Progenitor cell of endocrine pancreas (in vitro differentiated cells): ENCODE measurements at places on chromosomes 5 and 9.
A peak's percentile ranks its signal among the peaks of the same experiment; 100 is the strongest.

DNA sequence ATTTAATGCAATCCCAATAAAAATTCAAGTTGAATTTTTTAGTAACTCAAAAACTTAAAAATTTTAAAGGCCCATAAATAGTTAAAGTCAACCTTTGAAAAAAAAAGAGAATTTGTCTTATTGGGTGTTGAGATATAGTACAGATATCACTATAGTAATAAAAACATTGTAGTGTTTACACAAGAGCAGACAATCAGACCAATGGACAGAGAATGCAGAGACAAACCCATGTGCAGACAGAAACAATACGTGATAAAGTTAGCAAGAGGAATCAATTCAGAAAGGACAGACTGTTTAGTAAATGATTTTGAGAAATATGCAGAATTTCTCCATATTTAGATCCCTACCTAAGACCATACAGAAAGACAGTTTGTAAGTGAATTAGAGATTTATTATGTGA is 33.9 kb downstream of the GOLGA1 start:
- no peak overlapping the region for H3K27ac ChIP-seq
- H3K4me1 ChIP-seq = peaks cover 10% of the 10 kb centered on the region
- peaks cover 24% of the 10 kb centered on the region for H3K36me3 ChIP-seq
- DNase-seq = no peak
- no peak overlapping the region for H3K4me3 ChIP-seq
- no peaks in the 10 kb centered on the region for H3K27me3 ChIP-seq

DNA sequence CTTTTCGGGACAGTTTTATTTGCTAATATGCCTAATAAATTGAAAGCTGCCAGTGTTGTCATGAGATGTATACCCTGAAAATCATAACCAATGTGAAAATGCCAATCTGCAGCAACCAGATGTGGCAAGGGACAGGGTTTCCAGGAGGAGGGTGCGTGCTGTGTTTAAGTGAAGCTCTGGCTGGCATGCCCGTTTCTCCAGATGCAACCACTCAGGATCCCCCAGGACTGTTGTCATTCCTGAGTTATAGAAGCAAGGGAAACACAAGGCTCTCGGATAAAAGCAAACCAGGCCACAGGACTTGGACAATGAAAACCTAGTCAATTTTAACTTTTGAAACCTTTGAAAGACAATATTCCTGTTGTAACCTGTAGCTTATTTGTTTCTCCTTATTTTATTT is 360.2 kb downstream of the SLIT3 start:
- no peak overlapping the region for H3K27ac ChIP-seq
- peaks cover 6% of the 10 kb centered on the region for H3K4me1 ChIP-seq
- H3K27me3 ChIP-seq = peaks cover 4% of the 10 kb centered on the region
- DNase-seq = no peak
- no peaks in the 10 kb centered on the region for H3K36me3 ChIP-seq

GRCh38 chr5:173236531-173237142 is 1.6 kb upstream of the NKX2-5 start:
- H3K36me3 ChIP-seq = peaks cover 1% of the 10 kb centered on the region
- H3K4me3 ChIP-seq = no peak overlapping the region
- no peak for DNase-seq
- peak overlapping the region; percentile 45 for H3K27ac ChIP-seq

DNA sequence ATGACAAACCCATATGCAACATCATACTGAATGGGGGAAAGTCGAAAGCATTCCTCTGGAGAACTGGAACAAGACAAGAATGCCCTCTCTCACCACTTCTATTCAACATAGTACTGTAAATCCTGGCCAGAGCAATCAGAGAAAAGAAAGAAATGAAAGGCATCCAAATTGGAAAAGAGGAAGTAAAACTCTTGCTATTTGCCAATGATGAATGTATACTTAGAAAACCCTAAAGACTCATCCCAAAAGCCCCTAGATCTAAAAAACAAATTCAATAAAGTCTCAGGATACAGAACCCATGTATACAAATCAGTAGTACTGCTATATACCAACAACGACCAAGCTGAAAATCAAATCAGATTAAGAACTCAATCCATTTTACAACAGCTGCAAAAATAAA is 66.9 kb downstream of the SPATA31C2 start:
- no peaks in the 10 kb centered on the region for H3K27me3 ChIP-seq
- H3K4me3 ChIP-seq = no peak overlapping the region
- no peaks in the 10 kb centered on the region for H3K36me3 ChIP-seq
- H3K27ac ChIP-seq = no peak overlapping the region

GRCh38 chr5:111004291-111004690 is 67.2 kb upstream of the TSLP start:
- no peaks in the 10 kb centered on the region for H3K36me3 ChIP-seq
- H3K4me1 ChIP-seq = no peaks in the 10 kb centered on the region
- no peak for DNase-seq
- peaks cover 4% of the 10 kb centered on the region for H3K27me3 ChIP-seq
- H3K4me3 ChIP-seq = no peak overlapping the region

DNA sequence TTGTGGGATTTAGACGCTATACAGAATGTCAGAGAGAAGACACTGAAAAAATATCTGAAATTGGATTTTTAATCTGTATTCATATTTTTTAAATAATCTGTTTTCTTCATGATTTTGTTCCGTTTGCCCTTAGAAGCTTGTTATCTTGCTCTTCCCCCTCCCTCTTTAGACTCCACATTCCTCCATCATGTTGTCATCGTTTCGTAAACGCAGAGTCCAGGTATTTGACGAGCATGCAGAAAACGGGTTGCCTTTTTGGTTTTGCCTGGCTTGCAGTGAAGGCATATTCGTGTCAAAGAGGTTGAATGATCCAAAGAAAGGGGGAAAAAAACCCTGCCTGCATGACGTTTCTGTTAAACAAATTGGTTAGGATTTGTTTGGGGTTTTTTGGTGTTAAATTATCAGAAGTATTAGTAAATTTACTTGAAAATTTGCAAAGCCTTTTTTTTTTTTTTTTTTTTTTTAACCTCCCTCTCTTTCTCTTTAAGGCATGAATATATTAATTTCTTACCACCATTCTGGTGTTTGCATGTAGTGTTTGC is 2.9 kb downstream of the SPTAN1 start:
- H3K4me3 ChIP-seq = no peak overlapping the region
- H3K27me3 ChIP-seq = peaks cover under 1% of the 10 kb centered on the region
- H3K36me3 ChIP-seq = no peaks in the 10 kb centered on the region
- DNase-seq = no peak

DNA sequence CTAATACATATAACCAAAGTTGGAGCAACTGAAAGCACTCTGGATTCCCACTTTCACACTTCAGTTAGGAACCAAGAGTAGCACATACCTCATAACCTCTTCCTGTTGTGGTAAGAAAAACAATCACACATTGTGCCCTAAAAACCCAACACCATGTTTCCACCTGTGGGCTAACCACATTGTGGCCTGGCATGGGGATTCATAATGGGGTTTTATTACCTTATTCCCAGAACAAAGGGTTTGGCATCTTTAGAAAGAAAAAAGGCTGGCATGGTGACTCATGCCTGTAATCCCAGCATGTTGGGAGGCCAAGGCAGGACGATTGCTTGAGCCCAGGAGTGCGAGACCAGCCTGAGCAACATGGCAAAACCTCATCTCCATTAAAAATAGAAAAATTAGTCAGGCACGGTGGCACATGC is 60.6 kb downstream of the HSD17B3 start:
- no peaks in the 10 kb centered on the region for H3K36me3 ChIP-seq
- DNase-seq = no peak
- H3K4me3 ChIP-seq = no peak overlapping the region
- peaks cover 10% of the 10 kb centered on the region for H3K4me1 ChIP-seq
- no peak overlapping the region for H3K27ac ChIP-seq

DNA sequence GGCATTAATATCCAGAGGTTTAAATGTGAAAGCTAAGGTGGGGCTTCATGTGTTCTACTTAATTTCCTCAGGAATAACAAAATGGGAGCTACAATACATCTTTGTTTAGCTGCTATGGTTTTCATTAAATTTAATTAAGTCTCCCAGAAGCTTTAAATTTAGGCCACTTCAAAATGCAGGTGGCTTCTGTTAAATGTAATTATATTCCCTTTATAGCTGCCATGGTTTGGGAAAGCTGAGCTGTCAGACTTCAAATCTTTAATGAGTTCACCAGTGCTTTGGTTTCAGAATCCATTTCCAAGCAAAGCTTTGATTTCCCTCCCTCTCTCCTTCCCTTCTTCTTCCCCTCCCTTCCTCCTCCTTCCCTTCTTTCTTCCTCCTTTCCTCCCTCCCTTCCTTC is 58.4 kb upstream of the FAM170A start:
- no peaks in the 10 kb centered on the region for H3K36me3 ChIP-seq
- no peak overlapping the region for H3K27ac ChIP-seq
- H3K27me3 ChIP-seq = no peaks in the 10 kb centered on the region
- no peak overlapping the region for H3K4me3 ChIP-seq
- DNase-seq = no peak

DNA sequence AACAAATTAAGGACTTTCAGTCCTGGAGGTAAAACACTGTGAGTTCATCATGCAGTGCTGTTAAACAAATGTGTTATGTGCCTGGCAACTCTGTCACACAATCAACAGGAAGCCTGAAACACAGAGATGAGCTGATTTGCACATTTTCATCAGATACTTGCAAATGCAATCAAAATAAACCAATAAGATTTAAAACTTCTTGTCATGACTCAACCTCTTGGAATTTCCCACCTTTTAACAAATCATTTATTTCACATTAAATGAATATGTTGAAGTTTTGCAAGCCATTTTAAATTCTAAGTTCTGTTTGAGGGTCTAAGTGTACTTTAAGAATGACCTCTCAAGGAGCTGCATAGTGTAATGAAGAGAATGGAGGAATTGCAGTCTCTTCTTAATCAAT is 64.4 kb downstream of the ANXA1 start:
- H3K36me3 ChIP-seq = no peaks in the 10 kb centered on the region
- no peak for DNase-seq
- no peaks in the 10 kb centered on the region for H3K4me1 ChIP-seq
- peaks cover 30% of the 10 kb centered on the region for H3K27me3 ChIP-seq
- H3K4me3 ChIP-seq = no peak overlapping the region

DNA sequence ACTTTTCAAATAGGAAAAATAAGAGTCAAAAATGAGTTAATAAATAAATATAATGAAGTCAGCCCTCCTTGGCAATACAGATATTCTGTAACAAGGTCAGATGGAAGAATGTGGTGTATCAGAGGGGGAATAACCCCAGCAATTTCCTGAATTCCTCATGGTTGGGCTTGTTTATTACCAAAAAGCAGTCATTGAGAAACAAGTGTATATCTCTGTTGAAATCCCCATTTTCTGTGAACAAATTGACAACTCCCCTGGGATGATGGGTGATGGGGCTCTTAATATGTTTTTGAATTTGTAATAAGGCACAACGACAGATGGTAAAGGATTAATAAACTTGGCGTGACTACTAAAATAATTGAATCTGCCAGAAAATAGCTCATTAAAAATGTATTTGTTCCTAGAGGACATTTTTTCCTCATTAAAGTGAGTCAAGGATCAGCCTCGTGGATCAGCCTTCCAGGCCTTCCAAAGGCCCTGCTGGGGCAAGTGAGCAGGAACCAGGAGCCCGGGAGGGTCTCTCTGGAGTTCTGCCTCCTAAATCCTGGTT is 34.2 kb downstream of the THBS4 start:
- peaks cover 2% of the 10 kb centered on the region for H3K36me3 ChIP-seq
- peaks cover 2% of the 10 kb centered on the region for H3K4me1 ChIP-seq
- no peak overlapping the region for H3K4me3 ChIP-seq
- H3K27ac ChIP-seq = no peak overlapping the region
